ENCODE measurements at places on chromosomes 1 and 21.

DNA sequence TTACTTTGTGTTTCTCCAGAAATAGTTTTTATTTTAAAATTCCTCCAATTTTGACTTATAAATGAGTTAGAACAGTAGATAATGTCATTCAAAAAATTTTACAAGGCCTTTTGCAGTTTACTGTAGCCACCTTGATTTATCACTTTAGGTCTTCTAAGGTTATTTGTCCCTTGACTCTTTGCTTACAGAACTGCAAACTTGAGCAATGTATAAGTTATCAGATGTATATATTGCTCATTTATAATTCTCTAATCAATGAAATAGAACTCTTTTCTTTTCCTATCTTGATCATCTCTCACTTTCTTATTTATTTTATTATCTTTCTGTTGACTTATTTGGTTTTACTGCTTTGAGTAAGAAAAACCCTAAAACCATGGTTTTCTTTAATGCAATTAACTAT lies 5.8 kb upstream of the SPTA1 start:
- DNase-seq = no peak

GRCh38 chr1:200234938-200235337 lies 174.9 kb downstream of the ZNF281 start:
- DNase-seq = no peak

DNA sequence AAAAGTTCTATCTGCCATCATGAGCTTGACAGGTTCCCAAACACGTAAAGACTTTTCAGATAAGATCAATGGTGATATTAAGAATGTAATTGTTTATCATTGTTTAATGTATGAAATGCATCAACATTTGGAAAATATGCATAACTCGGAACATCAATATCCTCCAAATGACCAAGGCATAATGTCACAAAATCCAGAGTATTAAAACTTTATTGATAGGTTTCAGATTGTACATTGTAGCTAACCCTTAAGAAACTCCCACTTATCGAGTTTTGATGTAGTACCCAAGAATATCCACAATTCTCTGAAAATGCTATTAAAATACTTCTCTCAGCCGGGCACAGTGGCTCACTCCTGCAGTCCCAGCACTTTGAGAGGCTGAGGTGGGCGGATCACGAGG lies 12.1 kb upstream of the TNNI1 start:
- no peak for DNase-seq

GRCh38 chr21:38661197-38661871 lies 144.4 kb upstream of the ETS2 start:
- no peak for DNase-seq

- DNase-seq = no peak
These were observed 92.3 kb upstream of the UBE2U start for GRCh38 chr1:64110924-64111777.

- DNase-seq = no peak
These were observed 96.5 kb upstream of the BTG3 start for GRCh38 chr21:17709266-17709611.

- no peak for DNase-seq
These were observed 109.7 kb downstream of the PLXNA2 start for GRCh38 chr1:208134491-208134890.

DNA sequence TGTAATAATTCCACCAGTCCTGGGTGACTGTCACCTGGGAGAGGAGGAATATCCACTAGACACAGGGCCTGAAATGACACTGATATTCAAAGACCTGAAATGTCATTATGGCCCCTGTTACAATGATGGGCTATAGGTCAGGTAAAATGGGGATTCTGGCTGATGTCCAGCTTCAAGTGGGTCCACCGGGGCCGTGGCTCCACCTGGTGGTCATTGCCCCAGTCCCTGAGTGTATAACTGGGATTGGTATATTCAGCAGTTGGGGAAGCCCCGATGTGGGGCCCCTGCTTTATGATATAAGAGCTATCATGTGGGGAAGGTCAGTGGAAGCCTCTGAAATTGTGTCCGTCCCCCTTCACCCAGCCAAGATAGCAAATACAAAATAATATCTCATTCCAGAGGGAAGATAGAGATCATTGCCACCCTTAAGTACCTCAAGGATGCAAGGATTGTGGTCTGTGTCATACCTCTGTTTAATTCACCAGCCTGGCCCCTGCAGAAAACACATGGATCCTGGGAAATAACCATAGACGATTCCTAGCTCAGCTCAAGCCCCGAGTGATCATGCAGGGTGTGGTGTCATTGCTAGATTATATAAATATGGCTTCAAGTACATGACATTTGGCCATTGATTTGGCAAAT lies 19.4 kb downstream of the PLEKHO1 start:
- DNase-seq = no peak

DNA sequence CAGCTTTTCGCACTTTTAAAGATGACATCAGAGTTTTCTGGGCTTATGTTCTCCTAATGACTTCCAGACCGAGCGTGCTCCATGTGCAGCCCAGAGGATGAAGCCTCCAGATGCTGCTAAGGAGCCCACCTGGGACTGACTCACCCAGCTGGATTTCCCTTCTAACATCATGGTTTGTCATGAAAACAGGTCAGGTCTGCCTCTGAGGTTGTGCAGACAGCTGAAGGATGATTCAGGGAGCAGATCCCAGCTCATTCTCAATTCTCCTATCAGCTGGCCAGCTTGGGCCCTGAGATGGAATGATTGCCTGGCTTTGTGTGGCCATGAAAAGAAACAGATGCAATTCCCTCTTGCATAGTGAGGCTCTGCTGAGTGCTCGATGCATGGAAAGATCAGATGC lies 123.9 kb upstream of the DUSP10 start:
- no peak for DNase-seq

GRCh38 chr1:175676991-175677390 lies 66.4 kb downstream of the TNR start:
- no peak for DNase-seq

DNA sequence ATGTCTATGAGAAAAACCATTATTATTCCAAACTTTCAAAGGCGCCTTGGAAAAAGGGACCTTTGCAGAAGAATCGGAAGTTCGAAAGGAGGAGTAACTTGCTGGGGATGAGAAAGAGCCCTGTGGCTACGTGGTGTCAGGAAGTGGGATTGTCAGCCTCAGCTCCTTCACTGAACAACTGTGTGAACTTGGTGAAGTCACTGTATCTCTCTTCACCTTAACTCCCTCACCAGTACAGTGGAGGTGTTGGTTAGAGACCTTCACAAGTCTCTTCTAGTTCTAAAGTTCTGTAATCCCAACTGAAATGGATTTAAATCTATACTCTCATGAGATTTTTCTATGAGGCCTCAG lies 285.6 kb downstream of the CACNA1E start:
- no peak for DNase-seq

GRCh38 chr1:157388057-157388456 lies 164.3 kb downstream of the FCRL5 start:
- DNase-seq = no peak

- no peak for DNase-seq
These were observed 13.5 kb downstream of the VANGL1 start for GRCh38 chr1:115655306-115655663.

GRCh38 chr1:63322944-63323864 lies 837 bp downstream of the FOXD3 start:
- no peak for DNase-seq
